ENCODE measurements at places on chromosomes 2 and 18.

GRCh38 chr2:46388881-46389280 lies 90.5 kb upstream of the TMEM247 start:
- no peak for DNase-seq

DNA sequence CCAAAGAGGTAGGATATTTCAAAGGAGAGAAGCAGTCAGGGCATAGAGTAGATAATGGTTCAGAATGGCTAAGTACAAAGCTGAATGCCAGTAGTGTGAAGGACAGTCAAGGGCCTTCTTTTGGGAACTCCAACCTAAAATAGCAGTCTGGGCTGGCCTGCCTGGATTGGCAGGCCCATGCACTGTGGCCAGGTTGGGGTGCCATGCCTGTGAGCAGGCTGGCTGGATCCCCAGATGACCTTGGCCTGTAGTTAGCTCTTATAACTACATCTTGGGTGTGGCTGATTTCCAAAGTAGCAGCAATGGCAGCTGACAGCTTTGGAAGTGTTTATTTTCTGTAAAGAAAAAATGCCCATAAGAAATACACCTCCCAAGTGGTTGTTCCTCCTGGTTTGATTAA lies 51.5 kb upstream of the ITGB6 start:
- no peak for DNase-seq

GRCh38 chr2:65129286-65129825 lies 550 bp downstream of the RAB1A start:
- no peak for DNase-seq

GRCh38 chr18:35172009-35172408 lies 68.8 kb upstream of the ZNF397 start:
- no peak for DNase-seq

- DNase-seq: peak; percentile 52
These were observed 352.6 kb downstream of the SS18 start for GRCh38 chr18:25737710-25738311.

- DNase-seq: no peak
These were observed 73.2 kb downstream of the WDSUB1 start for GRCh38 chr2:159213296-159213695.

DNA sequence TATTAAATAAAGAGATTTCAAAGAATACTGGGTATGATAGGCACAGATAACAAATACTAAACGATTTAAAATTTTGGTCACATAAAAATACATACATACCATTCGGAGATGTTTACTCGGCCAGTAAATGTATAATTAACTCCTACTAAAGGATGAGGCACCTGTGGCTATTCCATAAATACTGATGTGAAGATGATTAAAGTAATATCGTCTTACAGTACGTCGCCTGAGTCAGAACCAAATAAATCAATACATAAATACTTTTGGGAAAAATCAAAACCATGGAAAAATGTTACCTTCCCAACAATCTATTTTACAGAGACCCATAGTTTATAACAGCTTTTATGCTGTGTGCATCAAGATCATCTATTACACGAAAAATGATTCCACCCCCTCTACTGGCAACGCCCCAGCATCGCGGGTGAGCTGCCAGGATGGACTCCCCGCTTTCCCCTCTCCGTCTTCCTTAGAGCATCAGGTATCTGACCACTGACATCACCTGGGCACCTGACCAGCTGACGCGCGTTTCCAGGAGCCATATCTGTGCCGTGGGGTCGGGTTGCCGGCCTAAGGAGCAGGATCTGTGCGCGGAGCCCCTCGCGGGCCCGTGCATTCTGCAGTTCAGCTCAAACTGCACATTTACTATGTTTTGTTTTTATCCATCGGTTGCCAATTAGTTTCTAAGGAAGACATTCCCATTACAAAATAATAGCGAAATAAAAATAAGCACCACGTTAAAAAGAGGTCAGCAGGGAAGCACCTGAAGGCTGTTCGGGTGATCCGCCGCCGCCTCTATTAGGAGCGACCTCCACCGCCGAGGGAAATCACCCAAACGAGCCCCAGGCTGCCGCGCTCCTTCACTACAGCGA lies 901 bp downstream of the ICA1L start:
- DNase-seq: no peak

- no peak for DNase-seq
These were observed 36.2 kb upstream of the TMEFF2 start for GRCh38 chr2:192230889-192231453.

- no peak for DNase-seq
These were observed 67.8 kb downstream of the ASB1 start for GRCh38 chr2:238494573-238494961.

DNA sequence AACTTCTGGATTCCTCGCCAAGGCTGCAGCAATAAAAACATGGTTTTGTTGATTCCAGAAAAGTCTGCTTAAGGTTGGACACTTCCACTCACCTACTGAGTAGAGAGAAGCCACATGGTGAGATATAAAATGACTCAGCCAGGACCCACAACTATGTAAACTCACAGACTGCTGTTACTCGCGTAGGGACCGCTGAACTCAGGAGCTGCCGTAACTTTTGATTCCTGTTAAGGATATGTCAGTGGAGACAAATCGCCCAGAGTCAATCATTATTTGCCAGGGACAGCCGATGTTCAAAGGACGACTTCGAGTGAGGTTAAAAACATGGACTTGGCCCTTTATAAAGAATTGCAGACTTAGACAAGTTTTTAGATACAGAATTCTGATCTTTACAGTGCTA lies 25.6 kb downstream of the CYB5A start:
- DNase-seq: no peak
